Activated CD4-positive, alpha-beta T cell treated with anti-CD3 and anti-CD28 coated beads, Interleukin-2, amount 50 U/mL, for 1 hour (primary cell): ENCODE measurements at places on chromosomes 4 and X.

DNA sequence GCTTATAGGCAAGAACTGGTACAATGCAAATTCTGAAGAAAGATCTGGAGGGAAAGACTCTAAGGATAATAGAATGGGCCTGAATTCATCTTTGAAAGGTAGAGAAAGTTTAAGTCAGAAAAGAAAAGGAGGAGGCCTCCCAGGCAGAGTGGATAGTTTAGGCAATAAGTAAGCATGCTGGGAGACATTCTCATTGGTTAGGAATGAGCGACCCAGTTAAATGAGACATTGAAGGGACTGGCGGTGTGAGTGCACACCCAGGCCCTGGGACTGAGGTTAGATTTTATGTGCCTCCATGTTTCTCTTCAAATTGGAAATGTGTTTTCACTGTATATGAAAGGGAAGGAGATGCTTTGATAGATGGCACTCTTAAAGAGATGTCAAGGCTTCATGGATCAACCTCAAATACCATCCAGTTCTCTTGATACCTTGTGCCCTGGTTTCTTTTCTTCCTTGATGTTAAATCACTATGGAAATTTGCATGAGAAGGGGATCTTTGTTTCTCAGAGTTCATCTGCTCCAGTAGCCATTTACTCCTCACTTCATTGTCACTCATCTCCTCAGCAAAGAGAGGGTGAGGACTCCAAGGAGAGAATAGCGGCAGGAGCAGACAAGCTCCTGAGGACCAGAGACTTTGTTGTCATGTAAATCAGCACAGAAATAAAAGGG lies 584.2 kb upstream of the INTU start:
- no peak for DNase-seq

GRCh38 chr4:103934178-103934789 lies 214.5 kb upstream of the TACR3 start:
- DNase-seq: no peak

- no peak for DNase-seq
Measured at GRCh38 chr4:127335073-127335620, 297.6 kb upstream of the INTU start.

DNA sequence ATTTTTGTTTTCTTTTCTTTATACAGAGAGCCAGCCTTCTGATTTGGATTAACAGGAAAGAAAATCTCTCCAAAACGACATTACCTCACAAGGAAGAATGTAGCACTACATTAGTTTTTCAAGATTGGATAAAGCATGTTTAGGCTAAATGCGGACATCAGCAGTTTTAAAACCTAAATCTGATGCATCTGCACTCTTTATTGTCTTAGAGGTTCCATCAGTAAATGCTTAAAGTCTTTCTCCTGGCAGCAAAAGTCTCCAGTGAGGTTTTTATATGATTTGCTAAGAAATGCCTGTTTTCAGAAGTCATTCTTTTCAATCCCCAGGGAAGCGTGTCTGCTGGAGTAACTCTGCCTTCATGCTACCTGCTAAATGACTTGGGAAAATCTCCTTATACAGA lies 912.9 kb upstream of the INTU start:
- DNase-seq: no peak

DNA sequence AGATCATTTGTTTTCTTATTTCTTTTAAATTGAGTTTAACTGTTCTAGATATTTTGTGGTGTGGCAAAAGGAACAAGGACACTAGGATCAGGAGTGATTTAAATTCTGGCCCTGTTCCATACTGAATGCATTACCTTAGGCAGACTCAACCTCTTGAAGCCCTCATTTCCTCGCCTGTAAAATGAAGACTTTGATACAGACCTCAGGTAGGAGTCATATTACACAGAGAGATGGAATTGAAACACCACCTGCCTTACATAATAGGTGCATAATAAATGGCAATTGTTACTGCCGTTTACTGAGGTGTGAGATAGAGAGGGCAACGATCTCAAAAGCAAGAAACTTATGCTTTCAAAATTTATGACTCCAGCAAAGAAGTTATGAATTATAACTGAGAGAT lies 28.2 kb upstream of the RASSF6 start:
- DNase-seq: no peak

- no peak for DNase-seq
Measured at GRCh38 chr4:183300655-183301054, 19.4 kb downstream of the CLDN22 start.

DNA sequence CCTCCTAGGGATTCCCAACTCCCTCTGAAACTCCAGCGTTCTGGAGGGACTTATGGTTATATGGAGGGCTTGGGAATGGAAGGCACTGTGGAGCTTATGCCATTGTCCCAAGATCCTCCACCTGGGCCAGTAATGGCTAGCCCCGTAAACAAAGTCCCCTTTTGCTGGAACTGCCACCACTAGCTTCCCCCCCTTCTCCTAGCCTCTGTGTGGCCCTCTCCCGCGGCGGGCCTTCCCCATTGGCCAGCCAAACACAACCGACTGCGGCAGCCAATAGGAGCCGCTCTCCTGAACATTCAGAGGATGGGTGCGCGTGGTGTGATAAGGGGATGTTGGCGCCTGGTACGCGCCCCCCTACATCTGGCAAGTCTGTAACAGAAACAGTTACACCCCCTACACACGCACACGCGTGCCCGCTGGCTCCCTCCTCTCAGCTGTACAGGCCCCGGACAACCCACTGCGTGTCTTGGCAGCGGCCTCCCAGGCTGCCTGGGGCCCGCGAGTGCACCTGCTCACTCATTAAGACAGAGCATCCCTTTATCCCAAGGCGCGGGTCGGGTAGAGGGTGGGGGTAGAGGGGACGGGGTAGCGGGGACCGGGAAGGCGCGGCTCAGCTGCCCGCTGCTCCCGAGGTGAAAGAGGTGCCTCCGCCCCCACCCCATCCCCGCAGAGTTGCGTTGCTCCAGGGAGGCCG lies 863 bp upstream of the RAB33A start:
- peak; percentile 53 for DNase-seq

- no peak for DNase-seq
Measured at GRCh38 chr4:13944095-13944511, 316.6 kb upstream of the BOD1L1 start.

- no peak for DNase-seq
Measured at GRCh38 chrX:68998716-68999115, 166.5 kb downstream of the PJA1 start.

- no peak for DNase-seq
Measured at GRCh38 chrX:132622130-132622529, 133.3 kb upstream of the MBNL3 start.

GRCh38 chr4:10524196-10524833 lies 67.1 kb upstream of the ZNF518B start:
- DNase-seq: no peak

DNA sequence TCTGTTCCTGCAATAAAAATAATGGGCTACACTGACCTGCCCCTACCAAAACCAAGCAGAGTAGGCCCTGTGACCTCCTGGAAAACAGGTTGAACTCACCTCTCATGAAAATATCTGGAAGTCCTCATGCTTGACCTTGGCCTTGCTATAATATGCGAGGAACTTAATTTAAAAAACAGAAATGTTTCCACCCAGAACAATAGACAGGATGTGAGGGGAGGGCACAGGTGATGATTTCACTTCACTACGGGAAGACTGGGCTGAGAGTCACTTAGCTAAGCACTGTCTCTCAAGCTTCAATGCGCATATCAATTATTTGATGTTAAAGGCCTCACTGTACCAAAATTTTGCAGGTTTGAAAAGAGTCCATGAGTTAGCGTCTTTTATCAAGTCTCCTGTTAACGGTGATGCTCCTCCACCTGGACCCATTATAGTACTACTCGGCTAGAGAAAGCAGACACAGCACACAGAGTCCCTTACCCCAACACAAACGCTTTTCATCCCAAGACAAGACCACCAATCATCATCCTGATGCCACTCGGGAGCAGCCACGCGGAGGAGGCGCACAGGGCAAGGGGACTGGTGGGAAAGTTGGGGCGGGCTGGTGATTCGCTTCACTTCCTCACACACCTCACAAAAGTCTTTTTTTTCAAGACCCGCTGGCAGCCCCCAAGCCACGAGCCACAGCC lies 25.9 kb downstream of the ZNF721 start:
- DNase-seq: no peak

DNA sequence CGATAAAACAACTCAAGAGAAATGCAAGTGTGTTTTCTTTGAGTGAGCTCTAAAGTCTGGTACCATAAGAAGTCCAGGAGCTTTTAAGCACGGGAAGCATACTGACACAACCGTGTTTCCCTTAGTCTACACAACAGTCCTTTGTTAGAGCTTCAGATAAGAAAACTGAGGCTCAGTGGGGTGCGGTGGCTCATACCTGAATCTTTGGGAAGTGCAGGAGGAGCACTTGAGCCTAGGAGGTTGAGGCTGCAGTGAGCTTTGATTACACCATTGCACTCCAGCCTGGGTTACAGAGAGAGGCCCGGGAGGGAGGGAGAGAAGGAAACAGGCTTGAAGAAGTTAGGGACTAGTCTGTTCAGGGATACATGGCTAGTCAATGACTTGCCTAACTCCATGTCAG lies 21.9 kb downstream of the LEF1 start:
- no peak for DNase-seq

- no peak for DNase-seq
Measured at GRCh38 chrX:119272882-119273419, 36.9 kb downstream of the PGRMC1 start.

DNA sequence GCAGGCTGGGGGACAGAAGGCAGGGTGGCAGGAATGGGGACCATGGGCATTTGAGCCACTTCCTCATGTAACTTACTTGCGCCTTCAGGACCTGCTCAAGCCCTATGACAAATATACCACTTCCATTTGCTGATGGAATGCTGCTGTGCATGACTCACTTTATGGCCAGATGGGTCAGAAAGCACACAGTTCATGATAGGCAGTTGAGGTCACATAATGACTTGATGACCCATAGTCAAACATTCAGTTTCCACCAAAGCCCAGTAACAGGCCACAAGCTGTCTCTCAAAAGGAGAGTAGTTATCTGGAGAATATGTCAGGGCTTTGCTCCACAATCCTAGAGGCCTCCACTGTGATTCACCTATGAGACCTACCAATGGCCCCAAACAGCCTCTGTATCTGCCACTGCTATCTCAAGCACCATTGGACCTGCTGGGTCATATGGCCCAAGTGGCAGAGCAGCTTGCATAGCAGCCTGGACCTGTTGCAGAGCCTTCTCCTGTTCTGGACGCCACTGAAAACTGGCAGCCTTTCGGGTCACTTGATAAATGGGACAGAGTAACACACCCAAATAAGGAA lies 5.3 kb upstream of the PAPSS1 start:
- no peak for DNase-seq

DNA sequence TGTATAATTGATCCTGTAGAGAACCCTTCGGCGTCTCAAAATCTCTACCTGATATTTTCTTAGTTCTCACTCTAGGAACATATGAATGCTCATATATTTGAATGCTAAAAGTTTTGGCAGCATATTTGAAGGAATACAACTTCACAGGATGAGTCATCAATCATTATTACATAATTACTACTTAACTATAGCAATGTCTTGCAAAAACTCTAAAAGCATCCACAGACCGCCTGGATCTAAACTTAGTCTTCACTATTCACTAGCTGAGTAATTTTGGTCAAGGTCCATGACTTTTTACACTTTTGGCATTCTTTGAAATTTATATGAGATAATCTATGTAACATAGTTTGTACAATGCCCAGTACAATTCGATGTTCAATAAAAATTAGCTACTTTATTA lies 194.7 kb downstream of the DTHD1 start:
- DNase-seq: no peak

GRCh38 chr4:176676901-176677300 lies 115.8 kb downstream of the VEGFC start:
- no peak for DNase-seq

DNA sequence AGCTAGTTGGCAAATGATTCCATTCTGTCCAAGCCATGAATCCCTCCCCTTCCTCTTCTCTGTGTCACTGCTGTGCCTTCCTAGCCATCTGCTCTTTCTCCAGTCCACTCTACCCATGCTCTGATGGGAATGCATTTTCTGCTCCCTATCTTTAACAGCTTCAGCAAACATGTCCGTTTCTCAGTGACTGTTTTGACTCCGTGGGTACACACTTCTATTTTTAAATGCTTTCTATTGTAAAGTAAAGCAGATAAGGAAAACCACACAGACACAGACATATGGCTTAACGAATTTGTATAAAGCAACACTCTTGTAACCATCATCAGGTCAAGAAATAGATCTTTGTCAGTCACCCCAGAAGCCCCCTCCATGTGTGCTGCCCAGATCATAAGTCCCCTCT lies 72.4 kb upstream of the KLHL13 start:
- DNase-seq: no peak

GRCh38 chrX:107571296-107571998 lies 56.9 kb upstream of the PRPS1 start:
- no peak for DNase-seq

- DNase-seq: peak; percentile 1
Measured at GRCh38 chr4:74364652-74365491, at the start of gene EREG. Gene EREG, plus strand, starts transcription at chr4:74365145. Its CDS starts 164 bp downstream, at chr4:74365309.

DNA sequence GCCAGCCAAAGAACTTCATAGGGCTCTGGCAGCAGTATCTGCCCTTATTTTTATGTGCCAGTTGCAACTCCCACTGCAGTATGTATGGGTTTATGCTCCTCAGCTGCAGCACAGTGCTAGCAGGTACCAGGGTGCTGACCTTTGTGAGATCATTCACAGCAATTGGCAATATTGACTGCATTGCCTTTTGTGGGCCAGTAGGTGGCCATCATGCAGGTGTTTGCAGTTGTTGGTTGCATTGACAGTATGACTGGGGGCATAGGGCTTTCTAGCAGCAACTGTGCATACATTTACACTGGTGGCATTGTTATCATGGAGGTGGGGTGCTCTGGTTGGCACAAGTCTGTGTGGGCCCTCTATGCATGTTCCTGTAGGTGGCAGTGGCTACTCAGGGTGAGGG lies 42.5 kb downstream of the FAAH2 start:
- DNase-seq: no peak

- no peak for DNase-seq
Measured at GRCh38 chr4:22739968-22740367, 47.2 kb downstream of the GBA3 start.

- DNase-seq: no peak
Measured at GRCh38 chr4:24624381-24624780, 40.0 kb upstream of the DHX15 start.

- no peak for DNase-seq
Measured at GRCh38 chrX:30224536-30224935, 5.9 kb upstream of the MAGEB3 start.

DNA sequence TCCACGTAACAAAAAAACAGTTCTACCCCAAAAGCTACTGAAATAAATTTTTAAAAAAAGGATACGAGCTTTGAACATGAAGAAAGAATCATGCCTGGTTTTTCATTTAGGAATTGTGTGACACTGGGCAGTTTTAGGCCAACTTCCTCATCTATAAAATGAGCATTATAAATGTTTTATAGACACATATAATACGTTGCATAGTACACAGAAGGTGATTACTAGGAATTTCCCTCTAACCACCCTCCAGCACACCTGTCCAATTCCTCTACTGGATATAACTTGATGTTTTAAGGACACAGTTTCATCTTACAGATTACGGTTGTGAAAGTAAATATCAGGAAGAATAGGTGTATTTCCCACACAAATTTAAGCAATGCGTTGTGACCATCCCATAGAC lies 85.5 kb upstream of the IQCM start:
- no peak for DNase-seq

- no peak for DNase-seq
Measured at GRCh38 chr4:145043306-145043705, 54.7 kb downstream of the ANAPC10 start.

GRCh38 chrX:108438110-108438623 lies at the start of gene COL4A6:
Gene COL4A6, minus strand, starts transcription at chrX:108438422. Its CDS starts 226 bp downstream, at chrX:108438196.
- DNase-seq: no peak

- DNase-seq: no peak
Measured at GRCh38 chr4:2368746-2369437, 49.6 kb downstream of the ZFYVE28 start.

- no peak for DNase-seq
Measured at GRCh38 chrX:132086672-132087071, 41.1 kb downstream of the FRMD7 start.

GRCh38 chr4:20337261-20337664 lies 85.6 kb downstream of the SLIT2 start:
- DNase-seq: no peak
